ENCODE measurements at places on chromosomes 16 and 17. TPM values are rescaled to one million over a fixed set of nuclear protein-coding genes. Genes with fewer than 3 reads are reported as not detected.

DNA sequence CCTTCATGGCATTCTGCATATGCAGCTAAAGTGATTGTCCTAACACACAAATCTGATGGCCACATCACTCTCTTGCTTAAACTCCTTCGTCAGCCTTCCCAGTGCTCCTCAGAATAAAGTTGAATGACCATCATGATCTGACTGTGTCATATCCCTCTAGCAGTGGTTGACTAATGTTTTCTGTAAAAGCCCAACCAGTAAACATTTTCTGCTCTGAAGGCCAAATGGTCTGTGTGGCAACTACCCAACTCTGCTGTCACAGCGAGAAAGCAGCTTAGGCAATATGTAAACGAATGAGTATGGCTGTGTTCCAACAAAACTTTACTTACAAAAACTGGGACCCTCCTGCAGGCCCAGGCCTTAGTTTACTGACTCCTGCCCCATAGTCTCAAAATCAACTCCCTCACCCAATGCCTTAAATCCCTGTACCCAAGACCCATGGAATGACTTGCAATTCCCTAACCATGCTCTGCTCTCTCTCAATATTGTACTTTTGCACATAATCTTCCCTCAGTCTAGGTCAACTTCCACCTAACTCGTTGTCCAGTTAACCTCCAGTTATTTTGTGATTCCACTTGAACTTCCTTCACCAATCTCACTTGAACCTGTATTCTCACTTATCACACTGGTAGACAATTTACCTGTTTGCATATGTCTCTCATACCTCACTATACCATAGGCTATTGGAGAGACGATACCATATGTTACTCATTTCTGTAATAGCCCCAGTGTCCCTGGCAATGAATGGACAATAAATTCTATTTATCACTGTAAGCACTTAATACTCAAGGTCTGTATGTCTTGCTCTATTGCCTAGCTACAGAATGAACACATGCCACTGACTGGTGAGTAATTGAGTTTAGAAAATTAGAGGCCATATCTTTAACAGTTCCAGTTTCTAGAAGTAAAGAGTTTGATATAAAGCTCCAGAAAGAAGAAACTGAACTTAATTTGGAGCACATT, 29.1 kb downstream of the TMEM100 start:
- DNase-seq = no peak

DNA sequence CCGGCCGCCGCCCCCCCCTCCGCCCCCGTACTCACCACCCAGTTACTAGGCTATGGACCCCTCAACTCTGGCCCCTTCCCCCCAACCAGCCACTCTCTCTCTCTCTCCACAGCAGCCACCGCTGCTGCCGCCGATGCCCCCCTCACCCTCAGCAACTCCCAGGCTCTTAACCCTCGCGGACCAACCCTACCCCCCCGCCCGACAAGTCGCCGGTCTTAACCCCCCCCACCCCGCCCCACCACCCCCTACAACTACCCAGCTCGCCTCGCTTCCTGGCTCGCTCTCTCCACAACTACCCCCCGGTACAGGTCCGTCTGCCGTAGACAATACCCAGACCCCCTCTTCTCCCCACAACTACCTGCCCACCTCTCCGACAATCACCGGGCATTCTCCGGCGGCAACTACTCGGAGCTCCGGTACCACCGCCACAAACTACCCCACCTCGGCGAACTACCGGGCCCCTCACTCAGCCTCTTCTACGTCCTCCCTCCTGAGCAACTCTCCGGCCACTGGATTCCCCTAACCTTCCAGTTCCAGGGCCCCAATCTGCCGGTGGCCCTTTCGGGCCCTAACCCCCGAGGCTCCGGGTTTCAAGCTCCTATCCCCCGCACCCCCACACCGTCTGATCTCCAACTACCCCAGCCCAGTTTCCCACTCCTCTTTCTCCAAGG, 702 bp downstream of the PHF23 start:
- no peak for DNase-seq

DNA sequence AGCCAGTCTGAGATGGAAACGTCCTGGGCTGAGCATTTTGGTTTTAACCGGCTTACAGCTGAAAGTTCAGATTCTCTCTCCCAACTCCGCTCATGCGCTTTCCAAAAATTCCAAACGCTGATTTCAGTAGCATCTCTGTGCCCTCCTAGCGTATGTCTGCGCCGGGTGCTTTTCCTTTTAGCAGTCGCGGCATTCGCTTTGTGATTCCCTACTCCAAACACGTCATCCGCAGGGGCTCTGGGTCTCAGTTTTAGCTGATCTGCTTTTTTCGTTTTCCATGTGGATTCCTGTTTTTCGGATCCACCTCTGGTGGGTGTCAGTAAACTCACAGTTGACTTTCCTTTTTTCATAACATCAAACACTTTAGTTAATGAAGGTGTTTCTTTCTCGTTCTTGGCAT, 22.1 kb upstream of the TVP23A start:
- no peak for DNase-seq

- DNase-seq = no peak
These were observed 34.5 kb upstream of the CLEC18B start for GRCh38 chr16:74455619-74456289.

GRCh38 chr16:4958510-4959438, 644 bp downstream of the SEC14L5 start:
- DNase-seq = no peak

The WDR45B gene
- total RNA-seq = 82.0 TPM

GRCh38 chr16:88380619-88381018, 2.1 kb upstream of the ZNF469 start:
- DNase-seq = no peak

DNA sequence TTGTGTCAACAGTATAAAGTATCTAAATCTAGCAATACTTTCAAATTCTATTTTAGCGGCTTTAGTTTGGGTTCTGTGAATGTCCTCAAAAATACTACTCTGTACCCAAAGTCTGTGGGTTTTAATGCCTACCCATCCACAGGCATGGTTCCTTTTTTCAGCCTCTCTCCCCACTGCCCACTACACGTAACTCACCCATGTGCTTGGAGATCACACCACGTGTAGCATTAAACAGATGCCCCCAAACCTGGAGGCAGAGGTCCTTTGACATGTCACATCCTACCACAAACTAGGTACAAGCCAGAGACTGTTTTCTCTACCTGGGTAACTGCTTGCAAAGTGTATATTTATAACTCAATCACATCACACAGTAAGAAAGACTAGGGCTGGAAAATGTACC, 5.4 kb downstream of the DYNC1LI2 start:
- no peak for DNase-seq

The VKORC1 gene
- total RNA-seq = 84.1 TPM

DNA sequence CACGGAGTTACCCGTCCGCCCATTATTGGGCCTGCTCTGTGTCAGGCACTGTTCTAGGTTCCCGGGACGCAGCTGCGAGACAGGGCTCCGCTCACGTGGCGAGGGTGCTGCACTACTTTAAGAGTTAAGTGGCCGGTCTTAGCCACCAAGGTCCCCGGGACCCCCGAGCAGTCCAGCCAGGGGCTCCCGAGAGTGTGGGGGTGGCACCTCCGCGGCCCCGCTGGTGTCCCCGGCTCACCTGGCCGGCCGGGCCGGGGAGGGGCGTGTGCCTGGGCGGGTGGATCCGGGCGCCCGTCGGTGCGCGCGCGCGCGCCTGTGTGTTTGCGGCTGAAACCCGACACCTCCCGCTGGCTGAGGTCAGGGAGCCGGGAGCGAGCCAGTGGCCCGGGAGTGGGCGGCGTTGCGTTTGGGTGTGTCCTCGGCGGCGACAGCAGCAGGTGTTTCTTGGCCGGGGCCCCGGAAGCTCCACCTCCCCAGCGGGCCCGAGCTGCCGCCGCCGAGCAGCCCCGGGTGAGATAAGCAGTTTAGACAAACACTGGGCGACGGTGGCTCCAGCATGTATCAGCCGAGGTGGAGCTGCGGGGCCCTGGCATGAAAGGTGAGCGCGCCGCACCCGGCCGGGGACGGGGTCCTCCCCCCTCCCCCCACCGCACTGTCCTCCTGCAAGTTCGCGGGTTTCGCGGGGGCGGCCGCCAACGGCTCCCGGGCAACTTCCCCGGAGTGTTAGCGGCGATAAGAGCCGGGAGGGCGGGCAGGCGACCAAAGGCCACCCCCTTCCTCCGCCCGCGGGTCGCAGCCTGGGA, at the start of gene GSE1:
Gene GSE1 (plus strand): TSS at position 522 of the 803 bp plus-strand sequence. CDS start 70 bp downstream, at position 592.
- DNase-seq = peak; percentile 94

The CCL16 gene
- not detected for total RNA-seq

The CES5A gene
- not detected for total RNA-seq

The ATAD5 gene
- total RNA-seq = 25.6 TPM

DNA sequence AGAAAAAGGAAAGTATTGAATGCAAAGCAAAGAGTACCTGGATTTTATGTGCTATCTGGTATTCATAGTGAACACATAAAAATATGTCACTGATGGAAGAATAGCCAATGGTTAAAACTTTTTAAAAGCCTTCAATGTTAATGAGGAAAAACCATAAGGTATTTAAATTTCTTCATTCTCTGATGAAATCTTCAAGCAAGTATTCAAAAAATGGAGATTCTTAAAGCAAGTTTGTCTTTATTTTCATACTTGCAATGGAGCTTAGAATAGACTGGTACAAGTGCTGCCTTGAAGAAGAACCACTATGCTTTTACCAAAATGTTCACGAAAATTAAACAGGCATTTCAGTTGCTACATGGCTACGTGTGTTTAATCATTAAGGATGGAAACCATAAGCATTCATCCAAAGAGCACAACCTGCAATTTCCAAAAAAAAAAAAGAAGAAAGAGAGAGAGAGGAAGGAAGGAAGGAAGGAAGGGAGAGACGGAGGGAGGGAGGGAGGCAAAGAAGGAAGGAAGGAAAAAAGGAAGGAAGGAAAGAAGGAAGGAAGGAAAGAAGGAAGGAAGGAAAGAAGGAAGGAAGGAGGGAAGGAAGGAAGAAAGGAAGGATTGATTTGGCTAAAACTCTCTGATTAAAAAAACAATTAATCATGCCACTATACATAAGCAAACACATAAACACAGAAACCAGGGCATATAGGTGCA, 17.6 kb downstream of the HS3ST3A1 start:
- DNase-seq = no peak

The SOX15 gene
- 15.2 TPM for total RNA-seq

DNA sequence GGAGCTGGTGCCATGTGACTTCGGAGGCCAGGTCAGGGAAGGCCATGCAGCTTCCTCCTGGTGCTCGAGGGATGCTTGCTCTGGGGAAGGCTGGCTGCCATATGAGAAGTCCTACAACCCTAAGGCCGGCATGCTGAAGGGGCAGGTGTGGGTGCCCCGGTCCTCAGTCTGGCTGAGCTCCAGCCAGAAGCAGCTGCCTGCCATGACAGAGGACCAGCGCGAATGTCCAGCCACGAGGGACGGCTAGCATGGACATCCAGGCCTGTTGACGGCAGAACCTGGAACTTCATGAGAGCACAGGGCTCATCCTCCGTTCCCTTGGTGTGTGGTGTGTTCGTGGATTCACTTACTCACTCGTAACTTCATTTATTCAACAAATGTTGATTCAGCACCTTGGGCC, 140.6 kb downstream of the IRF8 start:
- DNase-seq = no peak

GRCh38 chr17:51402899-51403298, 142.6 kb downstream of the UTP18 start:
- DNase-seq = no peak

GRCh38 chr16:90077757-90078578, 837 bp upstream of the PRDM7 start:
- DNase-seq = peak; percentile 67

DNA sequence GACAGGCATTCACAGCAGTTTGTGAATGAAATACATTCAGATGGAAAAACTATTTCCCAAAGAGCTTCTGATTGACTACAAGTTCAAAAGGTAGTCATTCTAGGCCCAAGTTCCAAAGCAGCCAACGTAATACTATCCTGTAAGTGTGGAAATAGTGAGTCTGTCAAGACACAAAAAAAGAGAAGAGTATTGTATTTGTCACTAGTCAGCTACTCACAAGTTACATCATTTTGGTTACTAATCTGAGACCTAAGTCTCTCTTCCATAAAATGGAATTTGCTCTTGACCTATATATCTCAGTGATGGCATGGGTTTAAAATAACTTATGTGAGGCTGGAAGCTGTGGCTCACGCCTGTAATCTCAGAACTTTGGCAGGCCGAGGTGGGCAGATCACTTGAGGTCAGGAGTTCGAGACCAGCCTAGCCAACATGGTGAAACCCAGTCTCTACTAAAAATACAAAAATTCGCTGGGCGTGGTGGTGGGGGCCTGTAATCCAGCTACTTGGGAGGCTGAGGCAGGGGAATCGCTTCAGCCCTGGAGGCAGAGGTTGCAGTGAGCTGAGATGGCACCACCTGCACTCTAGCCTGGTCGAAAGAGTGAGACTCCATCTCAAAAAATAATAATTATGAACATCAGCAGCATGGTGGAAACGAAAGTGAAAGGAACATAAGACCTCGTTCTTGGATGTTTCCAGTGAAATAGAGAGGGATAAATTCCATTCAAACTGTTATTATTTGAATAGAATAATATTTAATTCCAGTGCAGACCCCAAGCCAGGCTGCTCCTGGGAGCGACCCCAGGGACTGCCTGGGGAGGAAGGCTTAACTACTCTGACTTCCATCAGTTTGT, 2.9 kb downstream of the CMC2 start:
- DNase-seq = no peak

DNA sequence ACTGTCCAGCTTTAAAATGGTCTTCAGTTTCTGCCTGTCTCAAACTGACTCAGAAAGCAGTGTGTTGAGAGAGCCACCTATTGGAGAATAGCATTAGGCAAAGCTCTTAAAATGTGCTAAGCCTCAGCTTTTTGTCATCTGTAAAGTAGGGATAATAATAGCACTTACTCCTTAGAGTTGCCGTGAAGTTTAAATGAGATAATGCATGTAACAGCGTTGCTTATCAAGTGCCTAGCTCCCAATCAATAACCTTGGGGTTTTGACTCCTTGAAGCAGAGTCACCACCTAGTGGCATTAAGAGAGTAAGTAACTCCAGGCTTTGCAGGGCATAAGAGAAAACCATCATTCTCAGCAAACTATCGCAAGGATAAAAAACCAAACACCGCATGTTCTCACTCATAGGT, 163.3 kb downstream of the HS3ST2 start:
- DNase-seq = peak; percentile 26

The FLCN gene
- 34.6 TPM for total RNA-seq

DNA sequence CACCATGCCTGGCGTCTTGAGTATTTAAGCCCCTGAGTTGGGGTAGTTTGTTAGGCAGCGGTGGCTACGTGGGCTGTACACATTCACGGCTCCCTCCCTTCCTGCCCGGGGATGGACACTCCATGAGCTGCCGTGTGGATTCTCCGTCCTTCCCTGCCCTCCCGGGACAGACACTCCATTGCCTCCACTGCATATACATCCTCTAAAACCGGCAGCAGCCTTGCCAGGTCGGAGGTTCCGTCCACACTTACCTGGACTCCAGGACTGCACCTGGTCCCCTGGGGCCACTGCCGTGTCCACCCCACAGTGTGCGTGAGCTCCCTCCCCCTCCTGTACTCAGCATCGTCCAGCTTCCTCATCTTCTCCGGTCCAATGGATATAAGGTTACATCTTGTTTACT, 3.5 kb upstream of the SPATA2L start:
- no peak for DNase-seq

- DNase-seq = no peak
These were observed 1.4 kb downstream of the MYO18A start for GRCh38 chr17:29178750-29179231.

DNA sequence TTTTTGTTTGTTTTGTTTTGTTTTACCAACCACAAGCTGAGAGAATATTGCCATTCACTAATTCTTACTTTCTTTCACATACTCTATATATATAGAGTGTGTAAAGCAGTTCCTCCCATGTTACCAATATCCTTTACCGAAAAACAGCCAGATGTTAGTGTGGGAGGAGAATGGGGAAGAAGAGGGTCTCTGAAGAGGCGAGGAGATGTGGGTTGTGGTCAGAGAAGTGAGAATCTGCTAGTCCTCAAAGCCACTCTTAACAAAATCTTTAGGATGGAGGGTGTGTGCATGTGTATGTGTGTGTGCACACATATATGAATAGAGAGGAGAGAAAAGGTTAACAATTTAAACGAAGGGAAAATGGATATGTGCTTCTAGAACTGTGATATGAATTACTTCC, 80.6 kb downstream of the TUBD1 start:
- DNase-seq = no peak

Data from H1 (cell line).